RCC 7860 (cell line): ENCODE measurements at places on chromosomes 2 and 18.

- no peak for DNase-seq
Observed at GRCh38 chr2:234457421-234457820, 39.5 kb downstream of the ARL4C start.

DNA sequence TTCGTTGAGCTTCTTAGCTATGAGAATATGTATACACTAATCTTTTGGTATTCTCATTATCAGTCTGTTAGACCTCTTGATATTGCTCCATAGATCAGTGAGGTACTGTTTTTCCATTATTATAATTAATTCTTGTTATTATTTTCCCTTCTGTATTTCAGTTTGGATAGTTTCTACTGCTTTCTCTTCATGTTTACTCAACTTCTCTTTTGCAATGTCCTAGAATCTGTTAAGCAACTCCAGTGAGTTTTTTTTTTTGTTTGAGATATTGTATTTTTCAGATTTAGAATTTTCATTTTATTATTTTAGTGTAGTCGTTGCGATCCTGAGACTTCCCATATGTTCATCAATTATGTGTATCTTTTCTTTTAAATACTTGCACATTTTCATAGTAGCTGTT, 260.8 kb downstream of the SETBP1 start:
- DNase-seq: no peak

DNA sequence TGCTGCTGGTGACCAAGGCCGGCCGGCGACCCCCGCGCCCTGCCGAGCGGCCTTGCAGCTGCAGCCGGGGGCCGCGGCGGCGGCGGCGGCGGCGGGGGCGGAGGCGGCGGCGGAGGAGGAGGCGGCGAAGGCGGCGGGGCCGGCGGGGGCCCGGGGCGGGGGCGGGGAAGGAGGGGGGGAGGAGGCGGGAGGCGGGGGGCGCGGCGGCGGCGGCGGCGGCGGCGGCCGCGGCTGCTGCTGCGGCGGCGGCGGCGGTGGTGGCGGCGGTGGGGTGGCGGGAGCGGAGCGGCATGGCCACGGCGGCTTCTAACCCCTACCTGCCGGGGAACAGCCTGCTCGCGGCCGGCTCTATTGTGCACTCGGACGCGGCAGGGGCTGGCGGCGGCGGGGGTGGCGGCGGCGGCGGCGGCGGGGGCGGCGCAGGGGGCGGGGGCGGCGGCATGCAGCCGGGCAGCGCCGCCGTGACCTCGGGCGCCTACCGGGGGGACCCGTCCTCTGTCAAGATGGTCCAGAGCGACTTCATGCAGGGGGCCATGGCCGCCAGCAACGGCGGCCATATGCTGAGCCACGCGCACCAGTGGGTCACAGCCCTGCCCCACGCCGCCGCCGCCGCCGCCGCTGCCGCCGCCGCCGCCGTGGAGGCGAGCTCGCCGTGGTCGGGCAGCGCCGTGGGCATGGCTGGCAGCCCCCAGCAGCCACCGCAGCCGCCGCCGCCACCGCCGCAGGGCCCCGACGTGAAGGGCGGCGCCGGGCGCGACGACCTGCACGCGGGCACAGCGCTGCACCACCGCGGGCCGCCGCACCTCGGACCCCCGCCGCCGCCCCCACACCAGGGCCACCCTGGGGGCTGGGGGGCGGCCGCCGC, 1.5 kb downstream of the POU3F3 start:
- DNase-seq: no peak

DNA sequence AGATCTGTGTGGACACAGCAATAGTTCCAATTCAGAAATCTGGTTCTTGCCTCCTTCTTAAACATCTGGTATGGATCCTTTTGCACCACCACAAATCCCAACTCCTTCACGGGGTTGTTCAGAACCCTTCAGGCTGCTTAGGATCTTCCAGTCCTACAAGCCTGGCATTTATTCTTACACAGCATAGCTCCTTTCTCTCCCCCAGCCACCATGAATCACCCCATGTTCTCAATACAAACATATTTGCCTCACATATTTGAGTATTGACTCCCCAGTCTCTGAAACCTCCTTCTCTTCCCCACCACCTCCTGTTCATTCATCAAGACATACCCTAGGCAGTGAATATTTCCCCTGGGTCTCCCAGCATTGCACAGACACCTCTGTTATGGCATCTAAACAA, 155.2 kb downstream of the ALK start:
- no peak for DNase-seq

DNA sequence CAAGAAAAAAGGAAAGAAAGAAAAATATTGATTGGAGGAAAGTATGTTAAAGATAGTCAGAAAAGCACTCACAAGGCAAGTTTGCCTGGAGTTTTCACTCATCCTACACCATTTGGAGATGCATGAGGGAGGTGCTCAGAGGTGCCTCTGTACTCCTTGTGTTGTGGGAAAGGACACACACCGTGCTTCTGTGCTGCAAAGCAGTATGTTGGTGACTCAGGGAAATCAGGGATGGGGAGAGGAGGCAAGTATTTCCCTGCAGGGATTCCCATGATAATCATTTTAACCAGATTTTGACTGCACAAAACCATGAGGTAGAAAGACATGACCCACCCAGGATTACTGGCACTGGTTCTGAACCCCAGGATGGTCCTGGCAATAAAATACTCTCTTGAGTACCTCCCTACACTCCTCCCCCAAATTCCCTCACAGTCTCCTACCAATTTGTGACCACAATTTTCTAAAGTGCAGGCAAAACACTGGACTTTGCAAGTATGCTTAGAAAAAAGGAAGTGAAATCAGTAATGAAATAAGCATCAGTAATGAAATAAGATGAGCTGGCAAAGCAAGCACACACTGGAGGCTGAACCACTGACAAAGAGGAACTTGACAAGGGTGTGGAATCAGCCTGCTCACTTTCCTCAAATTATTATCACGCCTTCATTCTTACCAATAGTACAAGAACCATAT, 155.5 kb upstream of the ACVR2A start:
- DNase-seq: no peak

DNA sequence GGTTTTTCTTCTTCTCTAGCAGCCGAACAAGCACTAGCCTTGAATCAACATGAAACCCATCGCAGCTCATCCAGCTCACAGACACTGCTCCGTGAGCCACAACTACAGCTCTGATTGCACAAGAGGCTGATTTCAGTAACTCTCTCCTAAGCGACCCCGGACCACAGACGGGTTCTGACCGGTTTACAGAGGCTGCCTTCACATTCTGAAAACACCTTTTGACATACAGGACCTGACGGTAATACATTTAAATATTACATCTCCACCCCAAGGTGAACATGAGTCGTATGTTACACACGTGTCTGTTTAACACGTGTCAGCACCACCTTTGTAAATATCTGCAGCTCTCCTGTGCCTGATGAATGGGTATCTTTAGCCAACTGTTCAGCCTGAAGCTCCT, 120.7 kb downstream of the TMEM18 start:
- no peak for DNase-seq

- peak; percentile 81 for DNase-seq
Observed at GRCh38 chr2:100976645-100977391, 25.3 kb upstream of the RPL31 start.

GRCh38 chr2:56981554-56981953, 797.8 kb downstream of the CCDC85A start:
- DNase-seq: no peak

GRCh38 chr2:185757356-185757755, 18.8 kb downstream of the FSIP2 start:
- no peak for DNase-seq

- no peak for DNase-seq
Observed at GRCh38 chr2:196324211-196324610, 152.8 kb upstream of the STK17B start.

DNA sequence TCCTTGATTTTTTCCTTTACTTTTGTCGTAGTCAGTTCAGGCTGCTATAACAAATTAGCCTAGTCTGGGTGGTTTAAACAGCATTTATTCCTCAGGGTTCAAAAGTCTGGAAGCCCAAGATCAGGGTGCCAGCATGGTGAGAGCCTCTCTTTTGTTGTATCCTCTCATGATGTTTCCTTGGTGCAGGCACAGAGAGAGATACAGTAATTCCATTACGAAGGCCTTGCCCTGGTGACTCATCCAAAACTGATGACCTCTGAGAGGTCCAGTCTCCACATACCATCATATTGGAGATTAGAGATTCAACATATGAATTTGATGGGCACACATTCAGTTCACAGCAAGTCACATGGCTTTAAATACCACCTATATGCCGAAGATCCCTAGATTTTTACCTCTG, 253.8 kb downstream of the CYRIA start:
- DNase-seq: no peak

DNA sequence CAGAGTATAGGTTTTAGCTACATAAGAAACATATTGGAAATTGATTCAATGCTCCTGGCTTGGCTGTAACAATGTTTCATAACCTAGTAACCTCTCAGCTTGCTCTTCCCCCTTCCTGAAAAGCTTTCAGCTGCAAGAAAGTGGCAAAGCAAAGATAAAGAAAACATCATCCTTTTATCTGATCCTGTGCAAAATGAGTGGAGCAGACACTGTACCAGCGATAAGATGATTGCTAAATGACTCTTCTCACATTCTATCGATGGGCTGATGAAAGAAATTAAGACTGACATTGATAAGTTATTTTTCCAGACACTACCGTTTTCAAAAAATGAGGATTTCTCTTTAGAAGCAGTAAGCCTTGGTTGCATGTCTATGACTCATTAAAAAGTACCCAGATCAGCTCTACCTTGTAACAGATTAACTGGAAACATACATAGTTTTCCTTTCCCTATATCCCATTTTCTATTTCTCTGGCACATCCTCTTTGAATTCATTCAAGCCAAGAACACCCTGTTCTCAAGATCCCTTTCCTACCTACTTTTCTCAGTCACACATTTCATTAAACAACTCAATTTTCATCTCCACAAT, 87.1 kb upstream of the LYPD1 start:
- peak; percentile 69 for DNase-seq

GRCh38 chr2:209424199-209424701, 403 bp downstream of the MAP2 start:
- no peak for DNase-seq

GRCh38 chr2:23599667-23600066, 214.7 kb downstream of the KLHL29 start:
- DNase-seq: no peak

- no peak for DNase-seq
Observed at GRCh38 chr2:25557179-25558036, 116.0 kb downstream of the DTNB start.

DNA sequence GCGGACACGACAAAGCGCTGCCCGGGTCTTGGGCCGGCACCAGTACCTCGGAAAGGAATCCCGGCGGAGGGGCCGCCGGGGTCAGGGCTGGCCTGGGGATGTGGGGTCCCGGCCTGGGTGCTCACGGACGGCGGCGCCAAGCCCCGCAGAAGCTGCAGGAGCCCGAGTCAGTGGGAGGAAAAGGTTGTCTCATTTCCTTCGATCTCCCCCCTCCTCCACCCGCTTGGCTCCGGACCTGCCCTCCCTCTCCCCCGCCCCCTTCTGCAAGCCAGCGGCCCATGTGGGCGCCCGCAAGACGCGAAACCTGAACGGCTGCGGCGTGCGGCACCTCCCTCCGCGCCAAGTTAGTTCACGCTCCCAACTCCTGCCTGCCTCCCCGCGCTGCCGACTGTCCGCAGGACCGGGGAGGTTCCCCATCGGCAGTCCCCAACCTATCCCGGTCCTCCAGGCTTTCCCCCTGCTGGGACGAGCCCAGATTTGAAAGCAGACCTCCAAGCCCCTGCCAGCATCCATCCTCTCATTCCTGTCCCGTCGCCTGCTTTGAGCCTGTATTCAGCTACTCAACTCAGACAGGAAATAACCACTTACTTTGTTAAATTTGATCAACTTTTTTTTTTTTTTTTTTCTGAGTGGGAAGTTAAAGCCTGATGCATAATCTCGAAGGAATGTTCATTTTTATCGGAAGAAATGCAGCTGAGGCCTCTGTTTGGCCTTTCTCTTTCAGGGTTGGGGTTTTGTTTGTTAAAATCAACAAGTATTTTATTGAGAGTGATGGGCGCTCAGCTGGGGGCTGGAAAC, at the start of gene EVA1A:
Gene EVA1A, minus strand, starts transcription at position 172 of the 798 bp plus-strand sequence. CDS start 42,799 bp downstream, outside the sequence.
- peak; percentile 76 for DNase-seq

- DNase-seq: no peak
Observed at GRCh38 chr18:3982541-3982940, 472.6 kb downstream of the DLGAP1 start.

DNA sequence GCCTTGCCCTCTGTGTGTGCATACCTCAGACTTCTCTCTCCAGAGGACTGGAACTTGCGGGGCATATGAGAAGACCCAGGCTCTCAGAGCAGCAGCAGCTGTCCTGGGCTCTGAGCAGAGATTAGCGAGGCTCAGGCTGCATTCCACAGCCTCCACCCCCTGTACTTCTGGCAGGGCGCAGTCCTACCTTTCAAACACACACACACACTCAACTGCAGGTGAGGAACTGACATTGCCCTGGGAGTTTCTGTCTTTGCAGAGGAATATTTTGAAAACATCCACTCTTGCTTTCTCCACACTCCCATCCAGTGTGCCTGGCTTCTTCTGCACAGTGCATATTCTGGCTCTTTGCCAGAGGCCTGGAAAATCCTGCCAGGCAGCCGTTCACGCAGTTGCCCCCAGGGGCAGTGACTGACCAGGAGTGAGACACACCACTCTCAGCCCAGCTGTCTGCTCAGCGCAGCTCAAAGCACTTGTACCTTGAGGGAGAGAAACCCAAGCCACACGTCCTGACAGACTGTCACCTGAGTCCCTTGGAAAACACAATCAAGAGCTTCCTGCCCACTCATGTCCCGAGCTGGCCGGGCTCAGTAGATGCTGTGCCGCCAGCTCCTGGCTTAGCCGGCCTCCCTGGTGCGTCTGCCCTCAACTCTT, 460.8 kb downstream of the RNF144A start:
- DNase-seq: no peak

DNA sequence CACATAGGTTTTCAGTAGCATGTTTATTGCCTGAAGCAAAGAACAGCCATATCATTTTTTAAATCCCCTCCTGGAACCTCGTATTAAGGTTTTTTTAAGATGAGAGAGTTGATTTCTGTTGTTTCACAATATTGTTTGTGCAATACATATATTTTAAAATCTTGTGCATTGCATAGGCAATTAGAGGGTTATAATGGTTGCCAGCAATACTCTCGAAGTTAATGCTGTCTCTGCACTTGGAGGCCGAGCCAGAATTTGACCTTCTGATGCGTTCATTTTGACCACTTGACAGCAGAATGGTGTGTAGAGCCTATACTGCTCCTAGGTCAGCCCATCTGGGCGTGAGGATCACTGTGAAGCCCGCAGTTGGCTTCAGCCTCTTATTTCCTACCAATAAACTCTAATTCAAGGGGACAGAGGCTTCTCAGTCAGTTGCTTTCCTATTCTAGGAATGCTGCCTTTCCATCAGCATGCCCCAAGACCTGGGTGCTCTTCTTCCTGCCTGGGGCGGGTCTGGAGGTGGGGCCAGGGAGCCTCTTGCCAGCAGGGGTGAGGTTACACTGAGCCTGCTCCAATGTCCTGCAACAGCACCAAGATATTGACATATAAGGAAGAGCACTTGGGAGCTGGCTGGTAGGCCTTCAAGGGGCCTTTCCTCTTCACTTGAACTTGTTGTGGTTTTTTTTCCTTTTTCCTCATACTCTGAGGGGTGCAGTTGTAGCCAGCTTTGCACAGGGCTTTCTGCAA, 91.4 kb upstream of the BCL2L11 start:
- peak; percentile 36 for DNase-seq

DNA sequence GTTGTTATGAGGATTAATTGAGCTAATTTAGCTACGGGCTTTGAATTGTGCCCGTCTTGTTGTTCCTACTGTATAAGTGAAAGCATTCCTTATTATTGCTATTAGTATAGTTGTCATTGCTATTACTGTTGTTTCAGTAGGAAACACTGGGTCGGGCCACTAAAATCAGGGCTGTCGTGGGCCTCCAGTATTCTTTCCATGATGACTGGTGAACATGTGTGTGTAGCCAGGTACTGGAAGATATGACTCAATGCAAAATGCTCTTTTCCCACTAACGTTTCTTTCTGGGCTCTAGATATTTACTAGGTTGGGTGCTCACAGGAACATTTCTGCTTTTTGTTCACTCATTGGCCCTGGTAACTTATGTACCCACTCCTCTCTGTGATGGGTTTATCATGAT, 4.9 kb downstream of the TTL start:
- DNase-seq: no peak
